ENCODE measurements at places on chromosomes 6 and 20.

DNA sequence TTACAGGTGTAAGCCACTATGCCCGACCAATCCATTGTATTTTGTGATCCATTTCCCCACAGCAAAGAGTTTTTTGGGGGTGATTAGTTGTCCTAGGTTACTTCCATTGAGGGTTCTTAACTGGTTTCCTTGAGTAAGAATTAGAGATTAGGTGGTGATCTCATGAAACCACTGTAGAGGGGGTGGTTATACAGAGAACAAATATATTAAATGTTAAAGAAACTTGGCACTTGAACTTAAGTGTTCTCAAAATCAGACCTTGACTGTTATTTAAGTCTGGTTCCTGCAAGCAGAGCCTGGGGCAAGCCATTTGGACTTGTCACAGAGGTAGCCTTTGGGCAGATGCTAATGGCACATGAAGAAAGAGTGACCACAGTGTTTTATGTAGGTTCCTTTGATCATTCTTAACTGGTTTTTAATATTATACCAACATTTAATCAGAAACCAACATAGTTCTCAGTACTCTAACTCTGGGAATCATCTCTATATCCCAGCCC lies 288.5 kb downstream of the SOX4 start:
- no peak for DNase-seq

- no peak for DNase-seq
Measured at GRCh38 chr6:27776504-27776903, 135.7 kb downstream of the OR2B2 start.

DNA sequence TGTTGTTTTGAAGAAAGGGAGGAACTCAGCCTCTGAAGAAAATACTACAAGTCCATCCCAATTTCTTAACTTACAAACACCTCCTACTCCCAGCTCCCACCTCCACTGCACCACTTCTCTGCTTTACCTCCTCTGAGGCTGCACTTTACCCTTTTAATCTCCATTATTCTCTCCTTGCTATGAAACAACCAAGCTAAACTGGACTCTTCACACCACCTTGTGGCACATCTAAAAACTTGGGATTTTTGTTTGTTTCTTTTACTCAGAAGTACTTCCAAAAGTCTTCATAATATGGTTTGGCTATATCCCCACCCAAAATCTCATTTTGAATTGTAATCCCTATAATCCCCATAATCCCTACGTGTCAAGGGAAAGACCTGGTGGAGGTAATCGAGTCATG lies 142.2 kb downstream of the MOXD1 start:
- DNase-seq = no peak

DNA sequence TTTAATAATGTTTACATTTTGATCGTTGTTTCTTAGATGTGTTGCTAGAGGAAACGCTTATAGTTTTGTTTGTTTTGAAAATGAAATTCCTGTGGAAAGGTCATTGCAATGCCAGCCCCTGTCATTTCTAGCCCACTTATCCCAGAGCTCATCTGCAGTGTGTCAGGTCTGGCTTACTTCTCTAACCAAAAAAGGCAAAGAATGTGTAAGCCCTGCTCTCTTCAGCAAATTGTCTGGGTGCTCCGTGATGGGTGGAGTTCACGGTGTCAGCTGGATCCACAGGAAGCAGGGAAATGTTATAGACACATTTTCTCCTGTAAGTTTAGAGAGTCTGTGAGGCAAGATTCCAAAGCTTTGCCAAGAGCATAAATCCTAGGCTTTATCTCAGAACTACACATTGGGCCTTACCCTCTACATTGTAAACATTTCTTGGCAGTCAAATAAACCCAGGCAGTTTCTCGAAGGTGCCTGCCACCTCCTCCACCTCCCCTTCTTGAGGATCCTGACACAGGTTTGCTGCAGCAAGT lies 50.9 kb downstream of the RPRD1B start:
- no peak for DNase-seq

DNA sequence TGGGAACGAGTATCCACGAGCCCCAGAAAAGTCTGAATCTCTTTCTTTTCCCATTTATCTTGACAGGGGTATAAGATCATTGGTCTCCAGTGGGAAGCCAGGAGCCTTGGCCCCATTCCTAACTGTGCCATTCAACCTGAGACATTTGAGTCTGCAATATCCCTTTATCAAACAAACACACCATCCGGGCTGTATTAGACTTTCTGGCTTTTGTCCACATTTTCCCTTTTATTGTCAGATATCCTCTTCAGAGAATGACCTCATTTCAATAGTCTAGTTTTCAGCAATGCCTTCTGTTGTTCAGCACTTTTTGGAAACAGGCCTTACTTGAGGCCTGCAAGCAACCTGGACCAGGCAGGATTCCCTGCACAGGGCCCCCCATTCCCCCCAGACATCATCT lies 15.7 kb downstream of the BPIFA1 start:
- peak; percentile 6 for DNase-seq

DNA sequence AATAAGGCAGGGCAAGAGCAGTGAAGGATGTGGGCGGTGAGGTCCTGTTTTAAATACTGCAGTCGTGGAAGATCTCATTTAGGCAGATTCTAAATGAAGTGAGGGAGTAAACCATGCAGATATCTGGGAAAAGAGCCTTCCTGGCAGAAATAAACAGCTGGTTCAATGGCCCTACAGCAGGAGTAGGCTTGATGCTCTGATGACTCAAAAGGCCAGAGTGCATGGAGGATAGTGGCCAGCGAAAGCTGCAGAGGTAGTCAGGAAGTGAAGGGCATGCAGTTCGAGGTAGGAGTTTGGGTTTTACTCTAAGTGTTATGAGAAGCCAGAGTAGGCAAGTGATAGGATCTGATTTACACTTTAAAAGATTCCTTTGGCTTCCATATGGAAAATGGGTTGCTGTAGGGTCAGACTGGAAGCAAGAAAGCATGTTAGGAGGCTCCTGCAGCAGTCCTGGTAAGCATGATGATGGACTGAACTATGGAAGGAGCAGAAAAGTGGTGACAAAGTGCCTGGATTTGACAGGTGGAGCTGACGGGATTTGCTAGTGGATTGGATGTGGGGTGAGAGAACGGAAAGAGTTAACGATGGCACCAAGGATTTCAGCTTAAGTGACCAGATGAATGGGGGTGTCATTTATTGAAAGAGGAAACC lies 150.0 kb downstream of the GJA10 start:
- no peak for DNase-seq

- DNase-seq = no peak
Measured at GRCh38 chr6:10603219-10603618, 82.1 kb downstream of the GCNT2 start.

DNA sequence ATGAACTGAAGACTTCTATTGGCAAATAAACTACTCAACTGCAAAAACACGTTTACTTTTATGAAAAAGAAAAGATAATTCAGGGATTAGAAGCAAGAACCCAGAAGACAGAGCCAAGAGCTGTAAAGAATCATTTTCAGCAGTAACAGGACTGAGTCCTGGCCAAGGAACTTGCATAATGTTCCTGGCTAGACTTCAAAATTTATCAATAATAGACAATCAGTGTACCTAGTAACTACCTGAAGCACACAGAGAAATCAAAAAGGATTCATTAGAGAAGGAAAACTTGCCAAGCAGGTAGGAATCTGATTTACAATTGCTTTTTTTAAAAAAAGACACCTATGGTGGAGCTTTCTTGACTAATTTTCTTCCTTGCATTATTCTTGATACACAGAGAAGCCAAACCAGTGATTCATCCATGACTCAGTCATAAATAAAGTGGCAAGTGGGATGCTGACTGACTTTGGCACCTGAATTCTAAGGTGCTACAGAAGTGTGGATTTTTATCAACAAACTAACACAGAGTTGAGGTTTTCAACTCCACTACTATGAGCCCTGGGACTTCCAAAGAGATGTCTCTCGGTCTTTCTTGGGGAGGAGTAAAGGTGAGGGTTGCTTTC lies 281.3 kb downstream of the BMP7 start:
- DNase-seq = no peak

DNA sequence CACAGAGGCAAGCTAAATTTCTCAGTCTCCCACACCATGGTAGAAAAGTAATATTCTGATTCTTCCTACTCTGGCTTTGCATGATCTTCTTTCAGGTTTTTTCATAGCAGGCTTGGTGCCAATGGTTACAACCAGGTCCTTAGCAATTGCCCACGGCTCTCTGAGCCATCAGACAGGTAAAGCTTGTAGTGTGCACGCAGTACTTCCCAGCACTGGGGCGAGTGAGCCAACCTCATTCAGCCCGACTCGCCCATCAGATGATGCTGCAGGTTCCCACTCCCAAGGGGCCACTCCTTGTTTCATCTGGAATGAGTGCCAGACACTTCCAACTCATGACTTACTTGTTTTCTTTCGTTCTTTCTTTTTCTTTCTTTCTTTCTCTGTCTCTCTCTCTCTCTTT lies 78.3 kb downstream of the PERP start:
- no peak for DNase-seq

DNA sequence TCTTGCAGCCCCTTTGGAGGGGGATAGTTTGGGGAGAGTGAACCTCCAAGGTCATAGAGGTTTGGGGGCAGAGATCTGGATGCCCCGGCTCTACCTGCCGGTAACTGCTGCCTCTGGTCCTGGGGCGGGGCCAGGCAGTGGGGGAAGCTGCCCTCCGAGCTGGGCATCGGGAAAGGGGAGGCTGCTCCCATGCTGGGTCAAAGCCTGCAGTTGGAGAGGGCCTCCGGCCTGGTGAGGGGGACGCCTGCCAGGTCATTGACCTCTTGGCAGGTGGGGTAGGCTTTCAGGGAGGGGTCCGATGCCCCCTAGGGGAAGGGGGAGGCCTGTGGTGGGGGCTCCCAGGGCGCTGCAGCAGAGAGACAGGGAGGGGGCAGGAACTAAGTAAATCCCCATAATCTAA lies 7.1 kb downstream of the COL11A2 start:
- no peak for DNase-seq

GRCh38 chr6:100296810-100297544 lies 167.7 kb downstream of the SIM1 start:
- no peak for DNase-seq

- no peak for DNase-seq
Measured at GRCh38 chr20:6347916-6348315, 225.1 kb upstream of the FERMT1 start.

GRCh38 chr20:53322651-53323050 lies 271.0 kb downstream of the ZNF217 start:
- no peak for DNase-seq

DNA sequence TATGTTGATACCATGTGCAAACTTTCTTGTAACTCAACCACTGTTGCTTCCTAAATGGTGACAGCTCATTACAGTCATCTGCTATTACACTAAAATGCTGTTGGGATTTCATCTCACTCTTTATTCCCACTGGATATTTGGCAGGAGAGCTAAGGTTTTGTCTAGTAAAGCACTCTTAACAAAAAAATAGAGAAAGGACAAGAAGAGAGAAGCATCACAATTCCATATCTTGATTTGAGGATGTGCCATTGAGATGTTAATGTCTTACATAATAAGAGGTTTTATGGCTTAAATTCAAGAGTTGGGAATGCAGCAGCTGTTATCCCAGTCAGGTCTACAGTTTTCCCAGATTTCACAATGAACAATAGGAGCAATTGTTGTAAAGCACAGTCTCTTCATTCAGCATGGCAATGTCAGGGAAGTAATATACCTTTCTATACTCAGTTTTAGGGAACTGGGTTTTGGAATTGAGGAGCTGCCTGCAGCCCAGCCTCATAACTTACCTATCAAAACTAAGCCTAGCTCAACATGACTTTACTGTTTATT lies 134.9 kb downstream of the ISM1 start:
- DNase-seq = no peak

GRCh38 chr6:21781128-21781527 lies 187.6 kb downstream of the SOX4 start:
- DNase-seq = peak; percentile 13

DNA sequence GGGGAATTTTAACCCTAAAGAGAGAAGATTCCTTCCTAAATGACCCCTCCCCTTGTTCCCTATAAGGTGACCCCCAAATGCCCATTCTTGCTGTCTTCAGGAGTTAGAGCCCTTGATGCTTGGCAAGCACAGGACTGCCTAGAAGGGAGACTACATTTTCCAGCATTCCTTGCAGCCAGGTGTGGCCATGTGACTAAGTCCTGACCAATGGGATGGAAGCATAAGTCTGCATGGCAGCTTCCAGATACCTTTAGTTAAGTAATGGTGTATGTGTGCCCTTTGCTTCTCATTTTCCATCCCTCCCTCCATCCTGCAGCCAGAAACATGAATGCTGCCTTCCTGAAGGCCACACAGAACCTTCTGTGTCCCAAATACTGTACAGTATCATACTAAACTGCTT lies 5.5 kb downstream of the BFSP1 start:
- DNase-seq = peak; percentile 21

DNA sequence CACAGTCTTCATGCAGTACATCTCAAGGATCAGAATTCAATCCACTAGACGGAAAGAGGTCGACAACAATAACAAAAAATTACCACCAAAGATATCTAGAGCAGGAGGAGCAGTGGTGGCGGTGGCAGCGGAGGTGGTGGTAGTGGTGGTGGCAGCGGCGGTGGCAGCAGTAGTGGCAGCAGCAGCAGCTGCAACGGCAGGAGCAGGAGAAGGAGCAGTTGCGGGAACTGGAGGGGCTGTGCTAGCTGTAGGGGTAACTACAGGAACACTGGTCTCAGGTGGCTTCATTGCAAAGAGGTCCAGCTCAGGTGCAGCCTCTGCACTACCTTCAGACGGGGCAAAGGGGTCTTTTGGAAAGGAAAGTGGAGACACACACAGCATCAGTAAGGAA lies 81.1 kb downstream of the PRSS35 start:
- DNase-seq = no peak

- no peak for DNase-seq
Measured at GRCh38 chr6:113857556-113858479, 673 bp downstream of the MARCKS start.

DNA sequence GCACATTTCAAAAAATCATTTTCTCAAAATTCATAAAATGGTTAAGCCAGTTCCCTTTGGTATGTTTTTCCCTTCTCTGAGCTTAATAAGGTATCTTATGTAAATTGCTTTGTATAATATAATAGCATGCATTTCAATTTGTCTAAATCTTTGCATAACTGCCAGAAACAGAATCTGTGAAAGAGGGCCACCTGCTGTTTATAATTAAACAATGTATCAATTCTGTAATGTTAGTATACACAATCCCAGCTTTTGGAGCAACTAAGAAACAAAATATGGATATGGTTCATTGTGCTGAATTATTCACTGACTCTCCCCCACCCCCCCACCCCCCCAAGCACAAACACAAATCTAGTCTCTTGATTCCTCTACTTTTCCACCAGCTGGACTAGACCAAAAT lies 54.8 kb downstream of the GPX5 start:
- DNase-seq = no peak

DNA sequence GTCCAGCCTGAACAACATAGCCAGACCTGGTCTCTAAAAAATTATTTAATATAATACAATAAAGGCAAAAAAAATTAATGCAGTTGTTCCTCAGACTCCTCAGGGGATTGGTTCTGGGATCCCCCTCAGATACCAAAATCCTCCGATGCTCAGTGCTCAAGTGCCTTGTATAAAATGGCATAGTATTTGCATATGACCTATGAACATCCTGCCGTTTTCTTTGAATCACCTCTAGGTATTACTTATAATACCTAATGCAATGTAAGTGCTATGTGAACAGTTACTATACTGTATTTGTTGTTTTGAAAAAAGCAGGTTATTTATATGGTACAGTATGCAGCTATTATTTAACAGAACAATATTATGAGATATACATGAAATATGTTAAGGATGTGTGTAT lies 43.3 kb downstream of the RNGTT start:
- no peak for DNase-seq

All from NCI-H524 treated with DMSO at 0.1 percent for 48 hours (cell line).